ENCODE measurements at places on chromosomes 2 and 18.

DNA sequence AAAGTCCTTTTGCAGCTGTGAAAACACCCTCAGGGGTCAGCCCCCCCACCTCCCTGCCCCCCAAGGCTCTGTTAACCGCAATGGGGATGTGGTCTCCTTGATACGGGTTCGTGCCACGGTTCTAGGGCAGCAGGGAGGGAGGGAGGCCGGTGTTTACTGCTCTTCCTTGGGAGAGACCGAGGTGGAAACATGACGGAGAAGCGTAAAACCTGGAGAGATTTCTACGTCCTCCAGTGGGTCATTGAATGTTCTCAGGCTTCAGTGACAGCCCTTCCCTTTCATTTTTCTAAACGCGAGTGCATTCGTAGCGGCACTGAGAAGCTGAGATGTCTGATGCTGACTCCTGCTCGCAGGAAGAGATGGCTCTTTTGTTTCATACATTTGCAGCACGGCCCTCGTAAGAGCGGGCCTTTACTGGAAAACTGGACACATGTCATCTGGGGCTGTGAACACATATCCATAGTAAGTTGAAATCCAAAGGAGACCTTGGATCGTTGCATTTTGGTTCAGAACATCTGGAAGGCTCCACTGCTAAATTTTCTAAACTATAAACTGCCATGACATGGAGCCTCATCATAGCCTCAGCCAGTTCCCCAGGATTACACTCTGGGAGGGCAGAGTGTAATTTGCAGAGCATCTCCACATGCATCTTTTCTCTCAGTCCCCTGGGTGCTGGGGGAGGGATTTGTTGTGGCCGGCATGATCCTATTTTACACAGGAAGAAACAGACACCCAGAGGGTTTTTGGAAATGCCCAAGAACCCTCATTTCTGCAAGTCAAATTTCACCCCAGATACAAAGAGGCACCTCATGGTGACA is 40.6 kb upstream of the HDAC4 start:
- H3K36me3 ChIP-seq: no peaks in the 10 kb centered on the region
- DNase-seq: no peak
- peaks cover 7% of the 10 kb centered on the region for H3K27me3 ChIP-seq

DNA sequence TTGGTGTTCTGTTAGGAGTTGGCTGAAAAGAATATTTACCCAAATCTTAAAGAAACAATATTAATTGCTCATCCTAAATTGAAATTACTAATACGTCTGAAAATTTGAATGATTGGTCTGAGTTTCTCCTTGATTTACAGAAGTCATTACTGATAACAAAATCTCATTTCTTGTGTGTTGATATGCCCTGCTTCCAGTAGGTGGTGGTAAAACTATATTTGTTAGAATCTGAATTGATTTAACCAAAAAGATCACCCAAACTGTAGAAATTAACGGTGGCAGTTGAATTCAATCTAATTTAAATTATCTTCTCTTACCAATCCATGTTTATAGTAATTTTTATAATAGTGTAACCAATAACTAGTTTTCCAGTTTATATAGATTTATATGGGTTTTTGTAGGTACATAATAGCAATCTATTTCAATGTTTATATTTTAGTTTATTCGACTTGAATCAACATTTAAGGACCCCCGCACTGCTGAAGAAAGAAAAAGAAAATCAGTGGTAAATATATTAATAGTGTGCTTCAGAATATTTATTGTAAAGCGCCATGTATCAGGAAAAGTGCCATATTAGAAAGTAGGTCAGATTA is 38.3 kb downstream of the PAPOLG start:
- no peak for DNase-seq
- H3K4me3 ChIP-seq: no peak overlapping the region
- H3K36me3 ChIP-seq: peaks cover 44% of the 10 kb centered on the region

DNA sequence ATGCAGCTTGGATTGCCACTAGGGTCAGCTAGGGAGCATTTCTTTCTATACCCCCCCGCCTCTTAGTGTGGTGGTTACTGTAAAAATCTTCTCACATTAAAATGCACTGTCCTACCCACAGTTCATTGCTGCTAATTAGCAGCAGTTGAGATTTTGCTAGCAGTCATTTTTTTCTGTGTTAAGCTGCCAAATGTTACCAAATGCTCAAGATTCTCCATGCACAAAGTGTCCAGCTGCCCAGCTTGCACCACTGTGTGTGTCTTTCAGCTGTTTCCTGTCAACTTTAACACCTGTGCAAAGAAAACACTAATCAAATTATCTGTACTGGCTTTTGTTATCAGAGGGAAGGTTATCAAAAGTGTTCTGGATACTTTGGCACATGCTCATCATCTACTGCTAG is 679.3 kb downstream of the NR4A2 start:
- DNase-seq: no peak
- no peaks in the 10 kb centered on the region for H3K27me3 ChIP-seq

DNA sequence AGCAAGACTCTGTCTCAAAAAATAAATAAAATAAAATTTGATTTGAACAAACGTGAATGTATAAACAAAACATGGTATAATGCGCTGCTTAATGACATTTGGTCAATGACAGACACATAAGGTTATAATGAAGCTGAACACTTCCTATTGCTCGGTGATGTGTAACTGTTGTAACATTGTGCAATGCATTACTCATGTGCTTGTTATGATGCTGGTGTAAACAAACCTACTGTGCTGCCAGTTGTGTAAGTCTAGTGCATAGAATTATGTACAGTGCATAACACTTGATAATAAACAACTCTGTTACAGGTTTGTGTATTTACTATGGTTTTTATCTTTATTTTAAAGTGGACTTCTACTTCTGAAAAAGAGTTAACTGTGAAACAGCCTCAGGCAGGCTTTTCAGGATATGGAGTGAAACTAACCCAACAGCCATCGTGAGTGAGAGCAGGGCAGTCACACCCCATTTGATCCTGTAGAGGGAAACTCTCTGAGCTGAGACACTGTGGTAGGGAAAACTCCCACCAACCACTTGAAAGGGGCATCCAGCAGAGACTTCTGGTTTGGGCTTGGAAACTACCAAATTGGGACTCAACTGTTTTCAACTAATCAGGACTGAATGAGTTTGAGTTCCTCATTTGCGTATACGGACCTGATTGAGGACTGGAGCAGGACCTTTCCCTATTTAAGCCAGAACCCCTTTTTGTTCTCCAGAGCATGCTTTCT is 8.7 kb upstream of the RPRD1A start:
- H3K36me3 ChIP-seq: no peaks in the 10 kb centered on the region
- DNase-seq: no peak
- H3K4me3 ChIP-seq: no peak overlapping the region
- no peaks in the 10 kb centered on the region for H3K4me1 ChIP-seq
- H3K27me3 ChIP-seq: peaks cover 5% of the 10 kb centered on the region

DNA sequence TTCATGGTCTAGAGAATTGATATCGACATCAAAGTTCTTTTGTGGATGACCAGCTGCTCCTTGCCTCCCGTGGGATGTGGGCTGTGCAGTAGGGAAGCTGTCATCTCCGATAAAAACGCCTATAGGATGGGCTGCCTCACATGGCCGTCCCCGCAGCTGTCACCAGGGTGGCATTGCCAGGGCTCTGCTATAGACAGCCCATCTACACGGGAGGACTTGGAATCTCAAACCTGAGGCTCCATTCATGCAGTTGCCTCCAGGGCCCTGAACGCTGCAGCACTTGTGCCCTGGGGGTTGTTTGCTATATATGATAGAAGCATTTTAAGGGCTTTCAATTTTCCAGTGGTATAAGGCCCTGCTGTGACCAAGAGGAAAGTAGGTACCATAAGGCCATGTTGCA is 183.1 kb downstream of the MYCN start:
- no peaks in the 10 kb centered on the region for H3K27me3 ChIP-seq
- no peak for DNase-seq
- no peak overlapping the region for H3K4me3 ChIP-seq
- H3K4me1 ChIP-seq: no peaks in the 10 kb centered on the region

DNA sequence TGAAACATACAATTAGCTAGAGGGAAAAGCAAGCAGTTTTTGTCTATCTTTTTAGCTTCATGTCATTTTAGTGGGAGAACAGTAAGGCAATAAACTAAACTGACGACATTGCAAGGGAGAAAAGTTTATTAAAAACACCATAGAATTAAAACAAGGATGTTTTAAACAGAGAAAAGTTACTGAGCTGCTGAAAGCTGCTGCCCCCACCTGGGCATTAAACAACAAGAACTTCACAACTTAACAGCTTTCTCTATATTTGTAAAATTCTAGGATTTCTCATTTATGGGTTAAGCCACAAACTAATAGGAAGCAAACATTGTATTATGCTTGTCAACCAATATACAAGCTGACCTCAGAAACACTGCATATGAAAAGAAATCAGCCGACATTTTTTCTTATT is 289.2 kb downstream of the ERBB4 start:
- H3K4me1 ChIP-seq: no peaks in the 10 kb centered on the region
- H3K27ac ChIP-seq: no peak overlapping the region
- DNase-seq: no peak

DNA sequence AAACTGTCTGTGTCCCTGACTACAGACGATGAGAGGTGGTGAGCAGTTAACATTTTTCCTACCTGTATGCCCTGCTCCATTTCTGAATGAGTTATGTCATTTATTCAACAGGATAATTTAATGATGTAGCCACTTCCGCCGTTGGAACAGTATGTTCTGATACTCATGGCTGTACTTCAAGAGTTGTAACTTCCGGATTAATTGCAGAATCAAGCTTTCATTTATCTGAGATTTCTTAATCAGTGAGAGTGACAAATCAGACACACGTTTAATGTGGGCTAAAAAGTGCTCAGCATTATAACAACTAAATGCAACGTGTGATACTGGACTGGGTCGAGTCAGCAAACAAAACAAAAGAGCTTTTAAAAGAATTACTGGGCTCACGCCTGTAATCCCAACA is 107.7 kb downstream of the KCTD1 start:
- H3K4me3 ChIP-seq: no peak overlapping the region
- no peaks in the 10 kb centered on the region for H3K27me3 ChIP-seq
- H3K4me1 ChIP-seq: no peaks in the 10 kb centered on the region
- no peaks in the 10 kb centered on the region for H3K36me3 ChIP-seq
- DNase-seq: no peak

DNA sequence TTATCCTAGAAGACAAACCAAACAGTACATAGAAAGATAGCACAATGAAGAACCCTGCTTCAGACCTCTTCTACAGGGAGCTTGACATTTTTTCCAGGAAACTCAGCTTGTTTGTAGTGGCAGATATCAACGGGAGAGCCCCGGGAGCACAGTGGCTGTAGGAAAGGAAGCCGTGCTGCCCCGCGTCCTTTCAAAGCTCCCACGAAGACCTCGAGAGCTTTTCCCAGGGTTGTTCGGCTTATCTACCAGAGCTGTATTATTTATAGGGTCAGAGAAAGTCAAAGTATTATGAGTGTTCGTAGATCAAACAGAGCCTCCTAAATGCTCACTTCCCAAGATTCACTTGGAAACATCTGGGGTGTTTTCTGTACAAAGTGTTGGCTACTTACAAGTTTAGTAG is 167.1 kb upstream of the COPS8 start:
- H3K27ac ChIP-seq: no peak overlapping the region
- no peaks in the 10 kb centered on the region for H3K27me3 ChIP-seq
- H3K4me3 ChIP-seq: no peak overlapping the region

DNA sequence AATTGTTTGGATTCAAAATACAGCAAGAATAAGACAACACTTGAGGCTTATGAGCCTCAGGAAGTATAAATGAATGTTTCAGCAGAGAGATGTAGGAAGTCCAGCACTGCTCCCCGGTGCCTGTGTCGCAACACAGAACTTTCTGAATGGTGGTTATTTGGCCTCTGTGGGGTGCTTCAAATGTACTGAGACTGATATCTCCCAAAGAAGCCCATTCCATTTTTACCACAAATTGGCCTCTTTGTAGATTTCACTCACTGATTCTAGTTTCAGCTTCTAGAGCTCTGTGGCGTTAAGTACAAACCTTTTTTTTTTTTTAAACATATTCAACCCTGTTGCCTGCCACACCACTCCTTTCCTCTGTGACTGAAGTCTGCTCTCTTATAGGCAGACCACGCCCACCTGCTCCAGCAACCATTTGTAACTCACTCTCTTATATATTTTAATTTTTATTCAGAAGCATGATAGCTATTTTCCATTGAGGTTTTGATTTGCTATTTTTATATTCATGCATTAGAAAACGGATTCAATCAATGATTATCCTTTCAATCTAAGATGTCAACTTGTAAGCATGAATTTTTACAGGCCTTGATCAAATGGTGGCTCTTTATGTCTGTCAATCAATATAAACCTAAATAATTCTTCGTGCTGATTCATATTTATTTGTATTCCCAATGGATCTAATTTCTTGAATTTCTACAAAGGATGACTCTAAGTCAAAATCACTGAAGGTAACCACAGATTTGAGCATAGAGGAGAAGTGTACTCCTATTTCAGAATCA is 277.1 kb upstream of the CCDC68 start:
- no peak overlapping the region for H3K4me3 ChIP-seq
- no peaks in the 10 kb centered on the region for H3K4me1 ChIP-seq
- DNase-seq: no peak
- no peaks in the 10 kb centered on the region for H3K27me3 ChIP-seq

DNA sequence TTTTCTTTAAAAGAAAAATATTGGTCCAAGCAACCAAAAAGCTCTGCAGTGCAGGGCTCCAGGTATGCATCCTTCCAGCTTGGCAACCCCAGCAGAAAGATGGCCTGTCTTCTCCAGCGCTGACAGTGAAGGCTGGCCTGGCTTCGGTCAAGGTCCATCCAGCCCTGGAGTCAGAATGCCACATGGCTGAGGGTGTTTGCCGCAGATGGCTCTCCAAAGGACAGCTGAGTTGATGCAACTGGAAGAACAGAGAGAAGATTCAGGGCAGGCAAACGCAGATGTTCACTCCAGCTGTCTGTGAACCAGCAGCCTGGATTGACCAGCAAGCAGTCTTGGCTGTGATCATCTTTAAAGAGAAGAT is 51.4 kb downstream of the MARCO start:
- no peaks in the 10 kb centered on the region for H3K27me3 ChIP-seq
- no peak for DNase-seq
- H3K27ac ChIP-seq: no peak overlapping the region
- H3K36me3 ChIP-seq: no peaks in the 10 kb centered on the region

GRCh38 chr2:287471-287885 is 413 bp downstream of the ALKAL2 start:
- H3K27ac ChIP-seq: no peak overlapping the region
- peaks cover 24% of the 10 kb centered on the region for H3K27me3 ChIP-seq
- no peak overlapping the region for H3K4me3 ChIP-seq
- no peak for DNase-seq

DNA sequence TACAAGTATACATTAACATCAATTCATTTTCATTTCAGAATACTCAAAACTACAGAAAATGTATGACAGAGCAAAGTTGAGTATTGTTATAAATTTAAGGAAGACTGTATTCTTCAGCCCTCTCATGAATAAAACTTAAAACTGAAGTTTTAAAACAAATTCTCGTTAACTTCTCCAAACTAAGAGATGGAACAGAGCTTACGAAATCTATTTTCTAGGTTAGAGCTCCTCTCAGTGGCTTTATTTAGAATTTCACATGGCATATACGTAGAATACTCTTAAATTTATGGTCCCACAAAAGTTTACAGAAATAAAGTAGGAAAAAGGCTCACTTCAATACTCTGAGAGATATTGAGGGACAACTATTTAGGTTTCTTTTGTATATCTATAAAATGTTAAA is 612.1 kb downstream of the KCNJ3 start:
- DNase-seq: no peak
- no peaks in the 10 kb centered on the region for H3K4me1 ChIP-seq
- no peaks in the 10 kb centered on the region for H3K27me3 ChIP-seq
- no peak overlapping the region for H3K27ac ChIP-seq
